Esophagus squamous epithelium (tissue), 5 donors: ENCODE measurements at places on chromosomes 16 and 17. TPM values are rescaled to one million over a fixed set of nuclear protein-coding genes. Genes with fewer than 3 reads are reported as not detected.

- DNase-seq = no peak
Observed at GRCh38 chr17:34141590-34141989, 113.5 kb upstream of the CCL2 start.

- DNase-seq = no peak
Observed at GRCh38 chr16:78437352-78437968, 338.0 kb downstream of the WWOX start.

DNA sequence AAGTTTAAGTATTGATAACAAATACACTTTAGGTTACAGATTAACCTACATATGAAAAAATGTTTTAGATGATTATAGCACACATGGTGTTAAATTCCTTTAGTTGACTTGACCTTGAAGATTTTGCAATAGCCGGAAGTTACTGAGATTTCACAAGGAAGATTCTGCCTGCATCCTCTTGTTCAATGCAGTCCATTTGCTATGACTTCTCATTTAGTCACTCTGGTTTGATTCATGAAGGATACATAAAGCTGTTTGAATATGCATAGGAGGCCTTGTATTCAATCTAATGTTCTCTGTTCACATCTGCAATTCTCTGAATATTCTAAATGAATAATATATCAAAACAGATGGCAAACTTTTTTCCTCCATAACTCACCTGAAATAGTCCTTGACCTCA is 870.2 kb upstream of the GOT2 start:
- DNase-seq = no peak

DNA sequence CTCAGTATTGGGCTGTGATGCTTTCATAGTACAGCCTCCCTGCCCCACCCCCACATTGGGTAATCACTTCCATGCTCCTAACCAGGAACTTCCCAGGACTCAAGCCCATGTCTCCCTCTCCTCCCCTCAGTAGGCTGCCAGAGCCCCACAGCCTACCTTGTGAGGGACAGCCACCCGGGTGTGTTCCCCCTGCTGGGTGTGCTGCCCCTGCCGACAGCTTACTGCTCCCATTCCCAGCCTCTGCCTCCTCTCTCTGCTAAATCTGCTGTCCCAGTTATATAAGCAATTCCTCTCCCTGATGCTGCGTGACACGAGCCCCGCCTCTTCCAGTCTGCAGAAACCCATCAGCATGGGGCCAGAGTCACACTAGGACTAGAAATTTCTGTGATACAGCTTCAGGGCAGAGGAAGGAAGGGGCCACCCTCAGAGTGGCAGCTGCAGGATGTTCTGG is at the start of gene RSKR:
TSS of gene RSKR (minus strand) at position 255 of the 451 bp plus-strand sequence. CDS start at position 231, 24 bp downstream.
- DNase-seq = no peak

- DNase-seq = no peak
Observed at GRCh38 chr16:55184052-55184451, 140.0 kb upstream of the IRX6 start.

- DNase-seq = no peak
Observed at GRCh38 chr16:30379158-30379783, 3.1 kb downstream of the SEPTIN1 start.

GRCh38 chr17:56867948-56868376 is 34.0 kb downstream of the DGKE start:
- no peak for DNase-seq

DNA sequence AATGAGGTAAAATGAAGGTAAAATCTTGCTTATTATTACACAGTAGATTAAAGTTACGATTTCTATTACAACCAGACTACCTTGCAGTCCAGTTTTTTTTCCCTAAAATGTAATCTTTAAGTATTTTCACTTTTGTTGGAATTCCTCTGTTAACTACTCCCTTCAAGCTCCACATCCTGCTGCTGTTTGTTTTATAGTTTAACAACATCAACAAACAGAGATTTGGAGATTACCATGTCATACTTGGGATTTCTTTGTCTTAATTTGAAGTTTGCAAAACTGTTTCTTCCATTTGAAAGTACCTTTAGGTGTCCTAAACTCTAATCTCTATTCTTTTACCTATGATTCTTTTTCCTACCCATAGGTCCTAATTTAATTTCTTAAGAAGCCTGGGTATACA is 83.3 kb downstream of the ABHD15 start:
- DNase-seq = no peak

The HS3ST3B1 gene
- total RNA-seq = 6.4 TPM

The ARHGDIG gene
- not detected for total RNA-seq

The CCL15 gene
- not detected for total RNA-seq

The SDR42E2 gene
- total RNA-seq = not detected

The HCRT gene
- not detected for total RNA-seq

The CDRT15L2 gene
- total RNA-seq = not detected

The CCDC137 gene
- total RNA-seq = 18.5 TPM
